ENCODE measurements at places on chromosomes 2 and 18.

GRCh38 chr2:88069117-88069516 lies 1.5 kb downstream of the SMYD1 start:
- DNase-seq: no peak

GRCh38 chr2:231497651-231498050 lies 32.6 kb downstream of the NMUR1 start:
- no peak for DNase-seq

- DNase-seq: no peak
Measured at GRCh38 chr18:76487070-76487469, 8.0 kb downstream of the ZNF516 start.

DNA sequence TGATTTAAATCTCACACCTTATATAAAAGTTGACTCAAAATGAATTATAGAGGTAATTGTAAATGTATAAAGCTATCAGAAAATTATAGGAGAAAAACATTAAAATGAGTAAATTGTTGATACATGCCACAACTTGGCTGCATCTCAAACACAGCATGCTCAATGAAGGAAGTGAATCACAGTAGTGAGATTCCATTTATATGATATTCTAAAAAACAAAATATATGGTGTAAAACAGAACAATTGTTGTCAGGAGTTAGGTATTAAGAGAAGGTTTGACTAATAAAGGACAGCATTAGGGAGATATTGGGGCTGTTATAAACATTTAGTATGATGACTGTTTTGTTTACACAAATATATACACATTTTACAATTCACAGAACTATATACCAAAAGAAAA lies 356.6 kb upstream of the CELF4 start:
- no peak for DNase-seq

GRCh38 chr2:239300871-239301735 lies 99.7 kb downstream of the HDAC4 start:
- no peak for DNase-seq

DNA sequence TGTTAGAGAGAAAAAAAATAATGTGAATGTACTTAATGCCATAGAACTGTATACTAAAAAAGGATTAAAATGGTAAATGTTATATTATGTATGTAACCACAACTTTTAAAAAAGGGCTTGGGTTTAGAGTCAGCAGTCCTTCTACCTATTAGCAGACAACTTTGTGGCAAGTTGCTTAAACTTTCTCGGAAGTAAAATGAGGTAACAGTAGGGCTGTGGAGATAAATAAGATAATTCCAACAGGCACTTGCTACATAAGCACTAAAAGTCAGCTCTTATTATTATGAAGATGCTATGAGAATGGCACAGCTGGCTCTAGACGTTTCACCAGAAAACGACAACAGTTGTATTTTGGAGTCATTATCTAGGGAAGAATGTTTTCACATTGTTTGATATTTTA lies 31.3 kb downstream of the AAK1 start:
- DNase-seq: no peak

DNA sequence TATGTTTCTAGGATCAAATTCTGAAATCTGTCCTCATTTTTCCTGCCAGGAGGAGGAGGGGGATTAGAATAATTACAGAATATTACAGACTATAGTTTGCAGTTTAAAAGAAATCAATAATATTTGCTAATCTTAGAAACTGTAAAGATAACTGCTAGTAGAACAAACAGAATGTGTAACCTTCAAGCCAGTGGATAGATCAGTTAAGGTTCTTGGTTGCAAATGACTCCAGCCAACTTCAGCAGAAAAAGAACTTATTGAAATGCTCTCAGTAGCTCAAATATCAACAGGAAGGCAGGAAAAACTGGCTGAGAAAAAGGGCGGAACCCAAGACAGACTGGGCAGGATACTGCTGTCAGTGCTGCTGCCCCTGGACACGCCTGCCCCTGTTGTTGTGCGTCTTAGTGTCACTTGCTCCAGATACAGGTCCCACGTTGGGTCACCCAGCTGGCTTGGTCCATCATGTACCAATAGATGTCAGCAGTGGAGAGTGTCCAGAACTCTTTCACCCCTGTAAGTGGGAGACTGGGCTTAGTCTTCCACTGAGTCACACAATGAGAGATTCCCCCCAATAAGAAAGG lies 10.2 kb downstream of the NMUR1 start:
- no peak for DNase-seq

GRCh38 chr2:24307961-24308360 lies 52.4 kb downstream of the ITSN2 start:
- DNase-seq: no peak

DNA sequence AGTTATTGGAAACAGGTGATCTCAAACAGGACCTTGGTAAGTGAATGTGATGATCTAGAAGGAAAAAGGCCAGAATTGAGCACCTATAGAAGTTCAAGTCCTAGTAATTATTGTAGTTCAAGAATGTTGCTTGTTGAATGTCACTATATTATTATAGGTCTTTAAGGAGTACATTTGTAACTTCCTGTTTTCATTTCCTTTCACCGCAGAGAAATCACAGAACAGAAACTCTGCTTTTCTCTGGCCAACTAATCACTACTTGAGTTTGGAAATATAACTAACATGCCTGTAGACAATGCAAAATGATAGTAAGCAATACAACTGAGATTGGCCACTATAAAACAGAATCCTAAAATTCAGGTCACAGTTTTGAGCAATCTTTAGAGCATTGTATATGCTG lies 61.8 kb upstream of the EFEMP1 start:
- no peak for DNase-seq

- DNase-seq: no peak
Measured at GRCh38 chr18:75214766-75215510, 4.3 kb downstream of the TSHZ1 start.
